ENCODE measurements at places on chromosomes 1 and 21.

DNA sequence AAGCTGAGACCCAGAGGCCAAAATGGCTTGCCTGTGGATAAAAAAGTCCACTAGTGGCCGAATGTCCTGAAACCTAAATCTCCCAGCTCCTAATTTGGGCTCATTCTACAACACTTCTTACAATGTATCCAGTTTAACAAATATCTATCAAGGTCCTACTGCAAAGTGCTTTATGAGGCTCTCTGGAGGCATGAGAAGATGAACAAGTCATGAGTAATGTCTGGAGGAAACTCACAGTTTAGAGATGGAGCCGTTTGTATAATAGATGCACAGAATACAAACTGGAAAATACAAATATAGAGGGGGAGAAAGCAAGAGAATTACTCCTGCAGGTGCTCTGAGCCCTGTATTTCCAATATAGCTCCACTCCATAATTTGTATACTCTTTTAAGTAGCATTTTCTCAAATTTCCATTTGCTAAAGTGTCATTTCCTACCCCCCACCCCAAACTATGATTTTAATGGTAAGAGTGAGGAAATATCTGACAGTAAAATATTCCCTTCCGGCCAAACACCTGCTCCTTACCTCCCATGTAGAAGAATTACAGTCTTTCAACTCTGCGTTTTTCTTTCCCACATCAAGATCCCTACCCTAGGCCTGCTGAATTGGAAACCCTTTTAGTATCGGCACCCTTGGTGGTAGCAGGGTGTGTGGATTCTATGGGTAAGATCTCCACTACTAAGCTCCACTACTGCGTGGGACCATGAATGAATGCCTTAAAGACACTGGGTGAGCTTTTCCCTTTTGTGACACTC is 3.3 kb upstream of the ADAMTS5 start:
- DNase-seq = no peak

GRCh38 chr21:27681841-27682240 is 715.0 kb upstream of the ADAMTS5 start:
- no peak for DNase-seq

GRCh38 chr1:35605867-35606182 is 32.7 kb downstream of the TFAP2E start:
- no peak for DNase-seq

GRCh38 chr1:2320760-2321667 is 70.3 kb downstream of the MORN1 start:
- no peak for DNase-seq

DNA sequence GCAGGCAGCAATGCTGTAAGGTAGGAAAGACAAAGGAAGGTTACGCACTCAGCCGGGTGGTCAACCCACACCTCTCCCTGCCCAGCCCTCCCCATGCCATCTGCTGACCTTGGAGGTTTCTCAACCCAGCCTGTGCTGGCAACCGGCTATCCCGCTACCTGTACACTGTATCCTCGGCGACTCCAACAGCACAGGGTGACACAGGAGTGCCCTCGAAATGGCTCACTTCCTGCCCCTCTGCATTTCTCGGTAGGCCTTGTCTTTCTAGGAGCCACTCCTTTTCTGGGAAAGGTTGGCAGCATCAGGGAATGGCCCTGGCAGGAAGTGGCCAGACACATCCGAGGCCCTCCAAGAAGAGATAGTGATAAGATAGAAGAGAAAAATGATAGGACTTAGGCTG is 124.0 kb downstream of the PROX1 start:
- DNase-seq = no peak
